ENCODE measurements at places on chromosomes 3 and 15. TPM values are rescaled to one million over a fixed set of nuclear protein-coding genes. Genes with fewer than 3 reads are reported as not detected.

CIB1 gene
- polyA plus RNA-seq: 53.6 TPM

TMEM212 gene
- polyA plus RNA-seq: not detected

CCDC54 gene
- not detected for polyA plus RNA-seq

GRCh38 chr15:43070893-43071292, 34.9 kb downstream of the UBR1 start:
- DNase-seq: no peak

SPRED1 gene
- polyA plus RNA-seq: 8.5 TPM

GPR87 gene
- not detected for polyA plus RNA-seq
